Smooth muscle cell of the brain vasculature (primary cell): ENCODE measurements at places on chromosomes 4 and X.

- no peak for DNase-seq
Observed at GRCh38 chr4:159770969-159771368, 668.1 kb downstream of the RAPGEF2 start.

DNA sequence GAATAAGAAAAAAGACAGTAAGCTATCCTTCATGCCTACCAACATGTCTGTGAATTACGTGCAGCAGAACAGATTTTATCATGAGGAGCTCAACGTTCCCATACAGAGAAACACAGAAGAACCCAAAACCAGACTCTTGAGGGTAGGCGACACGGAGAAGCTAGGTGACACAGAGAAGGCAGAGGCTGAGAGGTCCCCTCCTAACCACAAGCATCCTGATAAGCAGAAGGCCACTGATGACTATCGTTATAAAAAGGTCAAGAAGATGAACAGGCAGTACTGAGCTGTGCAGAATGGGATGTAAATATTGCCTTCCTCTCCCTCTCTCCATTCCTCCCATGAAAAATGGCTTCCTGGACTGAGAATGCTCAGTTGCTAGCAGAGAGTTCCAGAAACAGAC, 350.2 kb upstream of the BOD1L1 start:
- DNase-seq: no peak

- no peak for DNase-seq
Observed at GRCh38 chrX:133661962-133662839, 246.9 kb upstream of the GPC4 start.

GRCh38 chr4:147339100-147339499, 141.8 kb upstream of the EDNRA start:
- no peak for DNase-seq
